ENCODE measurements at places on chromosomes 13 and 19. TPM values are rescaled to one million over a fixed set of nuclear protein-coding genes. Genes with fewer than 3 reads are reported as not detected.

- DNase-seq, result no peak
Measured at GRCh38 chr19:7916103-7916954, 1.7 kb downstream of the TGFBR3L start.

- DNase-seq, result no peak
Measured at GRCh38 chr19:17951157-17951989, 15.5 kb upstream of the KCNN1 start.

GRCh38 chr19:23394511-23394910, 760 bp downstream of the ZNF91 start:
- DNase-seq, result peak; percentile 6

- no peak for DNase-seq
Measured at GRCh38 chr13:90824032-90824431, 523.5 kb upstream of the MIR17HG start.

- no peak for DNase-seq
Measured at GRCh38 chr19:5466072-5466471, 10.9 kb downstream of the ZNRF4 start.

NLRP5 gene
- total RNA-seq, result not detected

PRKACA gene
- 18.1 TPM for total RNA-seq

DNA sequence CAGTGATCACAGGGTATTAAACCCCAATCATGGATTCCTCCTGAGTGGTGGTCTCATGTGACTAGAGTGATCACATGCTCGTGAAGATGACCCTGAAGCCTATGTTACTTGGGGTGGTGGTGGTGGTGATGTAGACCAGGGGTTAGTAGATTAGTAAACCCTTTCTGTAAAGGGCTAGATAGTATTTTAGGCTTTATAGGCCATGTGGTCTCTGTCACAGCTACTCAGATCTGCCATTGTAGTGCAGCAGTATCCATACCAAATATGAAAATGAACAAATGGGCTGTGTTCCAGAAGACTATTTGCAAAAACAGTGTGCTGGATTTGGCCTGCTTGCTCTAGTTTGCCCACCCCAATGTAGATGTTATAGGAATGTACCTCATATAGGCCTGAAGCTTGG, 9.4 kb downstream of the NDFIP2 start:
- DNase-seq, result no peak

GRCh38 chr13:112574834-112575613, 12.9 kb downstream of the TUBGCP3 start:
- DNase-seq, result no peak

MCF2L gene
- not detected for total RNA-seq

ZNF677 gene
- 7.0 TPM for total RNA-seq

DNA sequence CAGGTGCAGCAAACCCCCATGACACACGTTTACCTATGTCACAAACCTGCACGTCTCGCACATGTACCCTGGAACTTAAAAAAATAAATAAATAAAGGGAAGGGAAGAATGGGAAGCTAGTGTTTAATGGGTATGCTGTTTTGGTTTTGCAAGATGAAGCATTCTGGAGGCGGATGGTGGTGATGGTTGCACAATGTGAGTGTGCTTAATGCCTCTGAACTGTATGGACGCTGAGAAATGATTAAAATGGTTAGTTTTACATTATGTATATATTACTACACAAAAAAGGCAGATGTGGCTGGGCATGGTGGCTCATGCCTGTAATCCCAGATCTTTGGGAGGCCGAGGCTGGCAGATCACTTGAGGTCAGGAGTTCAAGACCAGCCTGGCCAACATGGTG, 17.8 kb downstream of the NFILZ start:
- DNase-seq, result no peak

DNA sequence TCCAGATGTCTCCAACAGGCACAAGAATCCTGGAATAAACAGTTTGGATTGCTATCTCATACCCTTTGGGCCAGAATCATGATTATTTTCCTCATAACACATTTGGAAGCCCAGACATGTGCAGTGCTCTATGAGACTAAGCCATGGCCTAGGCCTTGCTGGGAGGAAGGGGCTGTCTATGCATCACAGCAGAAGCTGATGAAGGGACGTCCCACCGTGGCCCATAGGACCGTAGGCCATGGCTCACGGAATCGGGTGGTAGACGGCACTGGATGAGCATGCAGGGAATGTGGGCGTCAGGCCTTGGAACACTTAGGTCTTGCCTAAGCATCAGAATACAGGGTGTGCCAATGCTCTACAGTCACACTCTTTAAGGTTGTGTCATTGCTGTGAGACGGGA, 283.8 kb upstream of the TSHZ3 start:
- DNase-seq, result no peak

- peak; percentile 61 for DNase-seq
Measured at GRCh38 chr19:10419646-10420443, 493 bp upstream of the PDE4A start.

DNA sequence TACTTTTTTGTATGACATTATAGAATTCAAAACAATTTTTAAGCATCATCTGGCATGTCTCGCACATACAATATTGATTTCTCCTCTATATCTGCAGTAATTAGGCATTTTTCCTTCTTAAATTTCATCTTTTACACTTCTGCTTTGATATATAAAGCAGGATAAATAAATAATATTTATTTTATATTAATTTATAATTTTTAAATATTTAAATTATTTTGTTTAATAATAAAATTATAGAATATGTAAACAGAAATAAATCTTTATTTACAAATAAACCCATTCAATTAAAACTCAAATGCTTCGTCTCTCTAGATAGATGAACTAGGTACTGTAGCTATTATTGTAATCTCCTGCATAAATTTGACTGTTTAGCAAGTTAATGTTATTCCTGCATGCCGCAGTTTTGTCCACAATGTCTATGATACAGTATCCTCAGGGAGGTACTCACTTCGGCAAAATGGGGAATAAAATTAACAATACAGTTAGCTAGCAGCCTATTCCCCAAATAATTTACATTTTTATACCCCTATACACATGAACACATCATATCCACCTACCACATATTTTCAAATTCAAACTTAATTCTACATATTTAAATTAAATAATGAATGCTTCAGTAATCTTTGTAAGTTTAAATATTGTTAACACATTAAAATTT, 473.6 kb upstream of the SLC10A2 start:
- no peak for DNase-seq
